Activated CD4-positive, alpha-beta memory T cell treated with anti-CD3 and anti-CD28 coated beads for 36 hours (primary cell): ENCODE measurements at places on chromosomes 7 and 10.

GRCh38 chr10:79400146-79401004 lies 45.0 kb downstream of the ZCCHC24 start:
- peak; percentile 76 for DNase-seq

- DNase-seq, result no peak
Measured at GRCh38 chr7:16670021-16670420, 24.0 kb downstream of the BZW2 start.

DNA sequence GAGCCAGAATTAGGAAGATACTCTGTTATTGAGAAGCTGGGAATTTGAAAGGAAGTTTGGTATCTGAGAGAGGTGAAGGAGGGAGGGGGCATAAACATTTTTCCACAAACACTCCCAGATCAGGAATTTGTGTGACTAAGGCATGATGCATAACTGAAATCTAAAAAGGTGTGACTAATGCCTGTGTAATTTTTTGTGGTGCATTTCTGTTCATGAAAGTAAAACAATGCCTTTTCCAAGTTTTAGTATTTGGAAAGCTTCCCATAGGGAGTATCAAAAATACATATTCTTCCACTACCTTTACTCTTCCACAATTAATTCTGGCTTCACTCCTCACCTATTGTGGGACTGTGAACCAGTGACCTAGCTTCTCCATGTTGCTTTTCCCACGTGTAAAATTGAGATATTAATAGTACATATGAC lies 56.4 kb upstream of the CAV2 start:
- no peak for DNase-seq

- no peak for DNase-seq
Measured at GRCh38 chr10:121322776-121323175, 275.5 kb downstream of the FGFR2 start.

- no peak for DNase-seq
Measured at GRCh38 chr7:142177869-142178268, 66.4 kb downstream of the MGAM2 start.

GRCh38 chr10:13139150-13139549 lies 22.2 kb upstream of the MCM10 start:
- no peak for DNase-seq

DNA sequence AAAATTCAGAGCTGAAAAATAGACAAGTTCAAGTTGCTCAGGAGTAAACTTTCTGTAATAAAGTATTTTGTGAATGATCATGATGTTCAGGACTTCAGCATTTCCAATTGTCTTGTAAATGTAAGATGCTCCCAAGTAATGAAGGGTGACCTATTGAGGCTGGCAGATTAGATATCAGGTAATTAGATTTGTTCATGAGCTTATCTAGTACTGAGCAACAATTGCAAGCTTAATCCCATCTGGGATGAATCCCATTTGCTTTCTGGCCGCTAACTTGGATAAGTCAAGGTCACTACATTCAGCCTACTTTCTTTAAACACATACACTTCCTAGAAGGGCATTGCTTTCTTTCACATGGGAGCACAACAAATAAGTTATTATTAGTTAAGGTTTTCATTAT lies 82.4 kb upstream of the ITGB1 start:
- no peak for DNase-seq
